ENCODE measurements at places on chromosomes 2 and 18.

DNA sequence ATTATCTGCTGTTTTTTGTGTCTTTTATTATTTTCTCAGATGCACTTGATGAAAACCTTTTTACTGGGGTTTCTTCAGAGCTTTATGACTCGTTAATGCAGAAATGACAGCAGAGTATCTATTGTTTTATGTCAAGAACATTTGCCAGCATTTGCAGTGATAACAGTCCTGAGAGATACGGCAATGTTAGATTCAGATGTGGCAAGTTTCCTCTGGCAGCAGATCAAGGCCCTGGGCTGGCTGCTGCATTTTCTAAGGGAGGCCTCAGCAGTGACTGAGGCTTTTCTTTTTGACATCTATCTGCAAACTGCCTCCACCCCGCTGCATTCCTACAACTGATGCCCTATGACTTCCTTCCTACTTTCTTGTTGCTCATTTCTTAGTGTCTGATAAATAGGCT lies 40.2 kb downstream of the EFEMP1 start:
- DNase-seq = no peak

DNA sequence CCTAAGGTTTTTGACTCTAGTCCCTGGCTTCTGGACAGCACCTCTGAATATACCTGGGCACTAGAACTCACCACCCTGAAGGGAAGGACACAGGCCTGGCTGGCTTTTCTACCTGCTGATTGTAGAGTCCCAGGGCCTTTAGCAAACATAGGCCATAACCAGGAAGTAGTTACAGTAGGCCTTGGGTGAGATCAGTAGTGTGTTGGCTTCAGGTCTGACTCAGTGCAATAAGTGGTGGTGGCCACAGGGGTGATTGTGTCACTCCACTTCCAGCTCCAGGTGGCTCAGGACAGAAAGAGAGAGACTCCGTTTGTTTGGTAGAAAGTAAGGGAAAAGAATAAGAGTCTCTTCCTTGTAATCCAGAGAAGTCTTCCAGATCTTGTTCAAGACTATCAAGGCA lies 101.7 kb upstream of the LGALSL start:
- no peak for DNase-seq

- no peak for DNase-seq
Measured at GRCh38 chr2:165245081-165245793, 6.0 kb downstream of the SCN2A start.

DNA sequence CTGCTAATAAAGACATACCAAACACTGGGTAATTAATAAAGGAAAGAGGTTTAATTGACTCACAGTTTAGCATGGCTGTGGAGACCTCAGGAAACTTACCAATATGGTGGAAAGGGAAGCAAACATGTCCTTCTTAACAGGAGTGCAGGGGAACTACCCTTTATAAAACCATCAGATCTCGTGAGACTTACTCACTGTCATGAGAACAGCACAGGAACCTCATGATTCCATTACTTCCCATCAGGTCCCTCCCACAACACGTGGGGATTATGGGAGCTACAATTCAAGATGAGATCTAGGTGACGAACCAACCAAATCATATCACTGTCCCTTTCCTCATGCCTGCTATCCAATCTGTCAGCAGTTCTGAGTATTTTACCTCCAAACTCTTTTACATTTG lies 586.7 kb downstream of the TDRD15 start:
- no peak for DNase-seq

DNA sequence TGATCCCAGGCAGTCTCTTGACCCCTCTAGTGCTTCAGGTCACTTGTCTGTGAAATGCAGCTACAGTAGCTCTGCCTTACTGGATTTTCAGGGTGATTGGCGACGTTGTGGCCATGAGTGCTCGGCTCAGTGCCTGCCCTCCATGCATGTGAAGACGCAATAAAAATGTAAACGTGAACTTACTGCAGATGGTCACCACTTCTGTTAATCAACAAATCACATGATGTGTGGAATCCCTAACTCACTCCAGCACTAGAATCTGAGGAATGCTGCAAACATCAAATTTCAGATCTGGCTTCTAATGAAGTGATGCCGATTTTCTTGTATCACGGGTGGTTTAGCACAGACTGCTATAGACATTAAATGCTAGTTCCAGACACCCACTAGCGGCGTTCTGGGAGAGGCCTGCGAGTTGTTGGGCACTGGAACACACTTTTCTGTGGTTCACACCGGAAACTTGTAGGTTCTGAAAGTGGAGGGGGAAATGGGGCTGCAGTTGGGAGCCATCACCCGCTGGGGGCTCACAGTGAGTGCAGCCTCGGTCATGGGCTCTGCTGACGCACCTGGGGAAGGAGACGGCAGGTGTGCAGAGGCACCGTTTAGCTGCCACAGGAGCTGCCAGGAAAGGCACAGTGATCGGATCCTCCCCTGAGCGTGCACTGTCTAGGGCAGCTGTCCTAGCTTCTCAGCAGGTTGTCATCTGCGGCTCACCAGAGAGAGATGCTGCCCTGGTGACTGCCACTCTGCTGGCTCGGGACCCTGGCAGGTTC lies 6.5 kb downstream of the CNDP1 start:
- no peak for DNase-seq

DNA sequence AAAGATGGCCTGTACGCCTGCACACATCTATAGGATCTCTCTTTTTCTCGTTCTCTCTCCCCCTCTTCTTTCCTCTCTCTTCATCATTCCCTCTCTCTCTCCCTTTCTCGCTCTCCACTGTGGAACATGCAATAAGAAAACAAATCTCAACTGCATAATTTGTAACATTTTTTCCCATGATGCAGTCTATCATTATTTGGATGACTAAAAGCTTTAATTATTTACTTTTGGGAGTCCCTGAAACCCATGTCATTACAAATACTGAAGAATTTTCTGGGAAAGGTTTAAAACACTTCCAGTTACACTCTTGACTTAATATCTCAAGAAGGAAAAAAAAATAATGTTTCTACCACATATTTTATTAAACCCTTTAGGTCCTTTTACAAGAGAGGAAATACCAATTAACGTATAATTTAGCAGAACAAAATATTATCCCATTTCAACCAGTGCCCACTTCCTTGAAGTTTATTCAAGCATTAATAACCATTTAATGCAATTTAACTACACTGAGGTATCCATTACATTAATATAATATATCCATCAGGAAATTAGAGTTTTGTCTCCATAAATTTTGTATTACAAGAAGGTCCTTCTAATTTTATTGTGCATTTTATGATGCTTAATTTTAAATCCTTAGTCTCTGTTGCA lies 1615.2 kb upstream of the ACVR2A start:
- DNase-seq = no peak

DNA sequence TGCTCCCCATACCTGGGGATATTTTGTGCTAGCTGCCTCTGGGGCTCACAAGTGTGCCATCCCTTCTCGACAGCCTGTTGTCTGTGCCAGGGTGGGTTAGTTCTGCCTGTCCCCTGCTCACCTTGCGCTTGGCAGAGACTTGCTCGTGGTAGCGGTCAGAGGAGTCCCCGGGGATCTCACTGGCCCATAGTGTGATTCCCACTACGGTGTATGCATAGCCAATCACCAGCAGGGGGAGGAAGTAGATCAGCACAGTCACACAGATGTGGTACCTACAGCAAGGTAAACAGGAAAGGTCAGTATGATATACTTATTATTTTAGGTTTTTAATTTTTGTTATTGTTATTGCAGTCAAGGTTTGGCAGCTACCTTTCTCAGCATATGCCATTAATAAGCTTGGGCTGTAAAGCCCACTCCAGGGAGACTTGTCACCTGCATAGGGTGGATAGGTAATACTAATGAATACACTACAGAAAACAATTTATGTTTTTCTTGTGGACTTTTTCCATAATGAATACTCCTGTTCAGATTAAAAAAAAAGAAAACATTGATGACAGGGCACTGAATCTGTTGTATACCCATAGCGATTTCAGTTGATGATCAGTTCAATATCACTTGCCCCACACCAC lies 95.2 kb downstream of the POLE4 start:
- DNase-seq = peak; percentile 44

DNA sequence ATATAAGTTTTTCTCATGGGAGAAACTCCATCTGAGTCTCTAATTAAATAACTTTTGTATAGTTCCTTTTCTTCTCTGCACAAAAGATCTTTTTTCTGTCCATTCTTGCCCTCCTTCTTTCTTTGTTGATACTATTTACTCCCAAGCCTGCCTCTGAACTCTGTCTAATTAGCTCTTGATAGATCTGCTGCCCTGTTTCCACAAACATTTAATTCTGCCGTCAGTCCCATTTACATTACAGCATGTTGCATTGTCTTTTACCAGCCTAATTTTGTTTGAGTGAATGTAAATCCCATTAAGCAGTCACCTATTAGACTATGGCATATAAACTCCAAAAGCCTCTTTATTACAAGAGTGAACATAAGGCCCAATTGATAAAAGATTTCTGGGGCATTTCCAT lies 254.4 kb downstream of the ERBB4 start:
- DNase-seq = no peak

GRCh38 chr2:121561617-121562268 lies 31.1 kb downstream of the RNU4ATAC start:
- no peak for DNase-seq

DNA sequence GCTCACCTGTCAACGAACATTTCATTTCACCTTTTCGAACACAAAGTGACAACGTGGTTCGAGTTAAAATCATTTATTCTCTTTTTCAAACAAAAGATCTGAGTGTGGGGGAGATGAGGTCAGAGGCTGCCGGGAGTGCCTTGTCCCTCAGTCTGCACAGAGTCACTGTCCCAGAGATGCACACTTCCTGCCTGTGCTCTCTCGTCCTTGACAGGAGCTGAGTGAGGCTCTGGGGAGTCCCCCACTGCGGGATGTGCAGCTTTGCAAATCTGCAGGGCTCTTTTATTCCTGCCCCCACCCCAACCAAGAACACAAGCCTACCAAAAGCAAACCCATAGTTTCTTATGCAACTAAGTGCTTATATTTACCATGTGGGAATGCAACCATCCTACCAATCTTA lies 497.8 kb downstream of the EIPR1 start:
- DNase-seq = no peak
